ENCODE measurements at places on chromosomes 7 and 10. TPM values are rescaled to one million over a fixed set of nuclear protein-coding genes. Genes with fewer than 3 reads are reported as not detected.

The ANKRD61 gene
- total RNA-seq = 0.38 TPM

The FKBP6 gene
- not detected for total RNA-seq

The ERLIN1 gene
- 17.5 TPM for total RNA-seq

The SEC61G gene
- total RNA-seq = 105 TPM

GRCh38 chr10:43703286-43703685 lies 54.6 kb upstream of the ZNF32 start:
- no peak for DNase-seq
- no peaks in the 10 kb centered on the region for H3K27me3 ChIP-seq
- H3K36me3 ChIP-seq = no peaks in the 10 kb centered on the region
- H3K4me3 ChIP-seq = no peak overlapping the region
- no peaks in the 10 kb centered on the region for H3K4me1 ChIP-seq

DNA sequence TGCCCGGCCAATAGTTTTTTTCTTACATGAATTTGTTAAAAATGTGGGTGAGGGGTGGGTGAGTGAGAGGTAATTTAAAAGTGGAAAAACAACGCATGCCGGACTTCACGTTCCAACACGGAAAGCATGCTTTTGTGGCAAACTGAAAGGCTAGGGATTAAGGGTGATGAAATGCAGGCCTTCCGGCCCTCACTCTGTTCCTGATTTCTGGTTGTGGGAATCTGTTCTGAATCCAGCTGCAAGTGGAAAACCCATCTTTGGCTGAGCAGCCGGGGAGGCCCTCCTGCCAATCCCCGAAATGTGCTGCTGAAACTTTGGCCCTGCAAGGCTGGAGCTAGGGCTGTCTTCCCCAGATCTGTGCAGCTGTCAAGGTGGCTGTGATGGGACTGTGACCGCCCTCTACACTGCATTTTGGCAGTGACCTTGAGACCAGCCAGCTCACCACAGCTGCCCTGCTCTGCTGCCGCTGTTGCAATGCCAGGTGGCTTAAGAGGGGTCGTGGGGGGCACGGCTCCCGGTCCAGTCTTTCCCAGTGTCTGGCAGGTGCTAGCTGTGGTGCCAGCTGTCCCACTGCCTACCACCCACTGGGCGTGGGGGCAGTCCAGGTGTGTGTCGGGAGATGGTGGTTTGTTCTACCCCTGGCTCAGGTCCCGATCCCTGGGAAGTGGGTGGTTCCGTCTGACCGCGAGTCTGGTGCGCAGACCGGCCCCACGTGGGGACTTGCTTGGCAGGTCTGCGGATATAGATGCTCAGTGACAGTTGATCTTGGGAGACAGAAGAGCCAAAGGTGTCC lies 39.0 kb downstream of the TET1 start:
- peaks cover 8% of the 10 kb centered on the region for H3K36me3 ChIP-seq
- H3K27me3 ChIP-seq = no peaks in the 10 kb centered on the region
- no peak overlapping the region for H3K27ac ChIP-seq
- no peak overlapping the region for H3K4me3 ChIP-seq
- no peak for DNase-seq

GRCh38 chr7:44484482-44485313 lies 5.8 kb downstream of the NUDCD3 start:
- no peak overlapping the region for H3K4me3 ChIP-seq
- H3K4me1 ChIP-seq = peaks cover 41% of the 10 kb centered on the region
- H3K27me3 ChIP-seq = no peaks in the 10 kb centered on the region
- H3K36me3 ChIP-seq = peaks cover 71% of the 10 kb centered on the region
- H3K27ac ChIP-seq = no peak overlapping the region

DNA sequence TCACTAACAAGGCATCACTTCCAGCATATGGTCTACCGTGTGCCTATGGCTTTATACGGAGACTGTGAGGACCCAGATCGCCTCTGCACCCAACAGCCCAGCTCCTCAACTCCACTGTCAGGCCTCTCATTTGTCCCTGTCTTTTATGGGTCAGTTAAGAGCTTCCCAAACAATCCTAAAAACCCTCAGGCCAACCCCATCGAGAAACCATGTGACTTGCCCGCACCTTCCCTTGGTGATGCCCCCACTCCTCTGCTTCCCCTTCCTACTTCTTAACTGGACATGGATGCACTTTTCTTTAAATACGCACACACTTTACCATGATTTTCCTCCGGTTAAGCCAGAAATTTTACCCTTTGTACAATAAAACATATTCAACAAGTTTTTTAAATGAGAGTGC lies 46.8 kb downstream of the BAIAP2L1 start:
- H3K36me3 ChIP-seq = no peaks in the 10 kb centered on the region
- no peak for DNase-seq
- no peaks in the 10 kb centered on the region for H3K27me3 ChIP-seq
- H3K27ac ChIP-seq = no peak overlapping the region
- H3K4me1 ChIP-seq = no peaks in the 10 kb centered on the region

DNA sequence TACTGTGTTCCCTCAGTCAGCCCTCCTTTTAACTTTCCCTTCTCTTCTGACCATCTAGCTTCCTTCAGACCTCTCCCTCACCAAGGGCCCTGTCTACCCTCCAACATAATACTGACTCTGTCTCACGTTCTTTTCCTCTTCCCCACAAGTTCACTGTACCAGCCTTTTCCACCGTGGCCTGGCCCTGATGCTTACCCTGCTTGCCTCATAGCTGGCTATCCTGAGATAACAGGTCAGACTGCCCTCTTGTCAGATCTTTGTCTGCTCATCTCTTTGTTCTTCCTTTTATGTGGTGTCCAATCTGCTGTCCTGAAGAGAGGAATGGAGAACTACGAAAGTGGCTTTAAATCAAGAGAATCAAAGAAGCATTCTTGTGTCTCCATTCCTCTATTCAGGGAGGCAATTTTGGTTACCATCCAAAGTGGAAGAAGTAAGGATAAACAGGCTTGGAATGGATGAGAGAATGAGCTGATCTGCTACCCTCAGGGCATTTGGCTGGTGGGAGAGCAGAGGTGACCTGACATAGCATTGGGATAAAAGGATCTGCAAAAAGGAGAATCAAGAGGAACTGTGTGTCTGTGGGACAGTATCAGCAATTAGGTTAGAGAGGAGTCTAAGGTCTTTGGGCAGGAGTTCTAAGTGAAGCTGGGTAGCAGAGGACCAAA lies 8.1 kb downstream of the BTAF1 start:
- no peak overlapping the region for H3K4me3 ChIP-seq
- H3K27me3 ChIP-seq = no peaks in the 10 kb centered on the region
- peaks cover 43% of the 10 kb centered on the region for H3K4me1 ChIP-seq
- no peak for DNase-seq
- peaks cover 45% of the 10 kb centered on the region for H3K36me3 ChIP-seq
- no peak overlapping the region for H3K27ac ChIP-seq

GRCh38 chr10:100008708-100009282 lies 952 bp downstream of the DNMBP start:
- no peak for DNase-seq
- H3K27me3 ChIP-seq = peaks cover 28% of the 10 kb centered on the region
- H3K27ac ChIP-seq = no peak overlapping the region
- no peaks in the 10 kb centered on the region for H3K36me3 ChIP-seq
- peak overlapping the region; percentile 81 for H3K4me3 ChIP-seq

DNA sequence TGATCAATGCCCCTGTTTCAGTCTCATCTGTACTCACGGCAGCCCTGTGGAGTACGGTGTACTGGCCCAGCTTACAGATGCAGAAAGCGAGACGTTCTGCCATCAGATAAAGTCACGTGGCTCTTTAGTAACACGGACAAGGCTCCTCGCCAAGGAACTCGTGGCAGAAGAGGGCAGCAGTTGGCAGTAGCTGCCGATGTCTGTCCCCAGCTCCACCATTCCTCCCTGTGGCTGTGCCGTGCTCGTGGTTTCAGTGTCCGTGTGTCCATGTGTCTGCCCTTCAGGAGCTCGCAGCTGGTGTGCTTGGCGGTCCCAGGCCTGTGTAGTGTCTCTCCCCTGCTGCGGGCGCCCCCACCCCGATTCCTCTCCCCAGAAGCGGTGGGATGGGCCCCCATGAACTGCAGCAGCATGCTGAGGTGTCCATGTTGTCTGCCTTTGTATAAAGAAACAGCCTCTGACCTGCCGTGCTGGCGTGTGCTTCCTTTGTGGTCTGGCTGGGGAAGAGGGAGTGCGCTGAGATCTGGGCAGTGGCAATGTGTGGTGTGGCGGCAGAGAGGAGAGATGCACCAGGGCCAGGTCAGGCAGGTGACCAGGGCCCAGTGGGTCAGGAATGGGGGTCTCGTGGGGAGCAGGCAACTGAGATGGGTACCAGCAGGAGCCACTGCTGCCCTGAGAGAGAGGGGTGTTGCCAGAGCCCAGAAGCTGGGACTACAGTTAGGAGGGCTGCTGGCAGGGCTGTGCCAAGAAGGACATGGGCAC lies 9.8 kb downstream of the RHBDD2 start:
- no peak for DNase-seq
- no peak overlapping the region for H3K4me3 ChIP-seq
- H3K27ac ChIP-seq = no peak overlapping the region
- peaks cover 3% of the 10 kb centered on the region for H3K4me1 ChIP-seq
- H3K36me3 ChIP-seq = peaks cover 17% of the 10 kb centered on the region

DNA sequence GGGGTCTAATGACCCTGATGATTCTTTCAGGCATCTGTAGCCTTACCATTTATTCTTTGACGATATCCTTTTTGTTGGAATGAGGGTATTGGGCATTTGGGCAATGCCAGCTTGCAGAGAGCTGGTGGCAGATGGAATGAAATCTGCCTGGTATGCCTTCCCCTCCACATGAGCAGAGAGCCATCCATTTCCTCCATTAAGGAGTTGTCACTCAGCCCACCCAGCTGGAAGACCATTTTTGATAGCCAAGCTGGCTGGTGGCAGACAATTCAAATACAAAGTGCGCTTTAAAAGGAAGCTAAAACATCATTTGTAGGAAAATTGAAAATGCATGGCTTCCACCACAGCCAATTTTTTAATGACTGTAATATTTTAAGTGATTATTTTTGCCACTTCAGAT lies 240.1 kb upstream of the SLC26A5 start:
- H3K36me3 ChIP-seq = no peaks in the 10 kb centered on the region
- no peak for DNase-seq
- no peak overlapping the region for H3K4me3 ChIP-seq

DNA sequence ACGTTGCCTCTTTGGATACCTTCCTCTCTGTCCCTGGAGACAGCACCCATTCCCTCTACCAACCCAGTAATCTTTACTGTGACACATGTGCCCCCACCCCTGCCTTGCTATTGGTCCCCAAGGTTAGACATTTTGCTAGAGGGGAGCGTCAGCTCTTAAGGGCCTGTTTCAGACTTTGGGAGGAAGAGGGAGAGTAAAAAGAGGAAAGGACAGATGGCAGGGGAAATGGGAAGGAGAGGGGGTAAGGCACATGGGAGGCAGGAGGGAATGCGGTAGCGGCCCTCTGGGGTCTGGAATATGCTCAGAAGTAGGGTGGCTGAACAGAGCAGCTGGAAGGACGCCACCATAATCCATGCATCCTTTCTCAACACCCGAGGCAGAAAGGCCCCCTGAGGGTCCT lies 12.2 kb downstream of the BLNK start:
- no peaks in the 10 kb centered on the region for H3K36me3 ChIP-seq
- H3K4me3 ChIP-seq = no peak overlapping the region
- DNase-seq = no peak
- peaks cover 23% of the 10 kb centered on the region for H3K27me3 ChIP-seq

DNA sequence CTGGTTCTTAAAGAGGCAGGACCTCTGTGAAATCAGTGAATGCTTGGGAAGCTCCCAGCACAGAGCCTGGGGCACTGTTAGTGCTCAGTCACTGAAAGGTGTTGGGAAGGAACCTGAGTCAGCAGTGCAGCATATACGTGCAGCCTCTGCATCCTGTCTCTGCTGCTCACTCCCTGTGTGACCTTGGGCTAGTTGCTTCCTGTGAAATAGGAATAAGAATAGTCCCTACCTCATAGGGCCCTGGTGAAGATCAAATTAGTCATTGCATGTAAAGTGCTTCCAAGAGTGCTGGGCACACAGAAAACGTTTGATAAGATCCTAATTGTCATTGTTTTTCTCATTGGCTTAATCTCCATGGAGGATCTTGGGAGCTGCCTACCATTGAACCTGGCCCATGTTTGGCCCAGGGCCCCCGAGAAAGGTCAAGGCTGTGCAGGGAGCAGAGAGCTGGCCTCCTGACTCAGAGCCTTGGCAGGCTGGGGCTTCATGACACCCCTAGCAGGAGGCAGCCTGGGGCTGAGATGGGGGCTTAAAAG lies 73.3 kb upstream of the COL13A1 start:
- no peak for DNase-seq
- H3K4me1 ChIP-seq = peaks cover 7% of the 10 kb centered on the region
- H3K36me3 ChIP-seq = no peaks in the 10 kb centered on the region
- no peak overlapping the region for H3K4me3 ChIP-seq
- H3K27ac ChIP-seq = no peak overlapping the region

GRCh38 chr10:112526139-112526538 lies 79.1 kb downstream of the VTI1A start:
- H3K27me3 ChIP-seq = peaks cover 4% of the 10 kb centered on the region
- no peak overlapping the region for H3K27ac ChIP-seq
- no peak for DNase-seq
- H3K36me3 ChIP-seq = peaks cover 24% of the 10 kb centered on the region

DNA sequence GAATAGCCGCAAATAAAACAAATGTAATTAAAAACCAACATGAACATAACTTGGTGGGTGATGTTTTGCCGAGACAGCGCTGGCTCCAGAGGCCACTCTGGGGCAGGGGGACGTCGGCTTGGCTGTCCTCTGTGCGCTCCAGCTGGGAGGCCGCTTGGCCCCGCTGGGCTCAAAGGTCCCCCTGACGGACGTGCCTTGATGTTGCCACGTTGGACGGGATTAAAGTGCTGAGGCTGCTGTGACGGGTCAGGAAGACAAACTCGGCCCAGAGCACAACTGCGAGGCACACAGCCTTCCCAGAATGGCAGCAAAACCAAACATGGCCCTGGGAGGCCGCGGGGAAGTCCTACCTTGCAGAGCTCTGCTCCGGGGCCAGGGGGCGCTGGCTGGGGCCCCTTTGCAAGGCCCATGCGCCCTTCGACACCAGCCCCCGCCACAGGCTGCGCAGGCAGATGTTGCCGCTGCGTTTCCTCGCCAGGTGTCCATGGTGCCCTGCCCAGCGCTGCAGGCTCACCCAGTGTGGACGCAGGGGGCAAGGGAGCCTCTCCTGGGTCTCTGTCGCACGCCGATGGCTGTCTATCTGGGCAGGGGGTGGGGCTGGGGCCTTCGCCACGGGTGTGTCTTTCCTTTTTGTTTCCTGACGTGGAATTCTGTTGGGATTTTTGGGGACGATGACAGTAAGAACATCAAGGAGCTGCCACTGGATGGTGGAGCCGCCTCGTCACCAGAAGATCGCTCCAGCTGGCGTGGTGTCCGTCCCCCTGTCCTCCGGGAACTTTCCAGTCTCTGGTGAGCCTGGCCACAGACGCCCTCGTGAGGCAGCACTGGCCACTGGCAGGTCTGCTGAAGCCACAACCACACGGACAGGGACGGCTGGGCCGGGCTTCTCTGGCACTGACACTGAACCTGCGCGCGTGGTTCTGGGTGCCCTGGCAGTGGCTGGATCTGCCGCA lies 99.6 kb upstream of the DIP2C start:
- no peak overlapping the region for H3K27ac ChIP-seq

GRCh38 chr10:23643111-23643780 lies 204.4 kb downstream of the OTUD1 start:
- H3K4me3 ChIP-seq = no peak overlapping the region
- H3K27me3 ChIP-seq = no peaks in the 10 kb centered on the region
- no peaks in the 10 kb centered on the region for H3K4me1 ChIP-seq
- no peak overlapping the region for H3K27ac ChIP-seq
- no peaks in the 10 kb centered on the region for H3K36me3 ChIP-seq

- H3K27ac ChIP-seq = peak overlapping the region; percentile 41
- H3K4me3 ChIP-seq = no peak overlapping the region
- peaks cover 19% of the 10 kb centered on the region for H3K4me1 ChIP-seq
- peaks cover 35% of the 10 kb centered on the region for H3K27me3 ChIP-seq
- H3K36me3 ChIP-seq = peaks cover 2% of the 10 kb centered on the region
These were observed 32.9 kb upstream of the BPGM start for GRCh38 chr7:134613623-134614347.

Data from activated CD8-positive, alpha-beta memory T cell treated with anti-CD3 and anti-CD28 coated beads, Interleukin-2, amount 10 ng/mL, durations not matched to agents 7 days and 5 days (primary cell).